ENCODE measurements at places on chromosomes 12 and 14.

- DNase-seq, result no peak
These were observed 30.5 kb upstream of the LMNTD1 start for GRCh38 chr12:25583545-25583944.

- DNase-seq, result no peak
These were observed 75.8 kb downstream of the MOK start for GRCh38 chr14:102229071-102229738.

GRCh38 chr12:95762123-95762785 is 28.3 kb downstream of the NTN4 start:
- no peak for DNase-seq

GRCh38 chr14:94659901-94660300 is 47.7 kb downstream of the SERPINA3 start:
- DNase-seq, result no peak

DNA sequence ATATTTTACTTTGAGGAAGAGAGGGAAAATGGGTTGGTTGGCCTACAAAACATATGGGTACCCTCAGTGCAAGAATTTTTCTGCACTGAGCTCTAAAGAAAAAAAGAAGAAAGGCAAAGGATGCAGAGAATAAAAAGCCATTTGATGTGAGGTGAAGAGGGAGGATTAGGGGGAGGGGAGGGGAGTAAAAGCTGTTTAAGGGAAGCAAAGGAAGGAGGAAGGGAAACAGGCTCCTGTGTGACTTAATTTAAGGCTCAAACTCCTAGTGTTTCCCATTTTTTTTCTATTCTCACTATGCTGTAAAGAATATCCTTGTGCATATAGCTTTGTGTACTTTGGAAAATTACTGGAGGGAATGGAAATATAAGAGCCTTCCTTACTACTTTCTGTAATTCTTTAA is 78.7 kb downstream of the NKX2-1 start:
- DNase-seq, result no peak

DNA sequence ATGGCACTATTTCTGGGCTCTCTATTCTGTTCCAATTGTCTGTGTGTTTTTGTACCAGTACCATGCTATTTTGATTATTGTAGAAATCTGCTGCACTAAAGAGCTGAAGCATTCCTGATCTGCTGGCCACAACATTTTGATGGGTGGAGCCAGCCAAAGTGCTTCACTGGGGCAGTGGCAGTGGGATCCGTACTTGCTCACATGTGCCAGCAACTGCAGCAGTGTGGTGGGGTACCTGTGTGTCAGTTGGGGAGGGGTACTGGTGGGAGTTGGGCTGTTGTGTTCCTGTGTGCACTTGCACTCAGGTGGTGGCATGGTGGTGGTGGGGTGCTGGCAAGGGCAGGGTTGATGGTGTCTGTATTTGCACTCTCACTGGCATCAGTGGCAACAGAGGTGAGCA is 204.6 kb upstream of the ALG10 start:
- no peak for DNase-seq

GRCh38 chr12:58139894-58140293 is 198.5 kb downstream of the ATP23 start:
- no peak for DNase-seq
